ENCODE measurements at places on chromosomes 11 and 22.

GRCh38 chr11:20754933-20755332, 85.5 kb downstream of the NELL1 start:
- no peak for DNase-seq

DNA sequence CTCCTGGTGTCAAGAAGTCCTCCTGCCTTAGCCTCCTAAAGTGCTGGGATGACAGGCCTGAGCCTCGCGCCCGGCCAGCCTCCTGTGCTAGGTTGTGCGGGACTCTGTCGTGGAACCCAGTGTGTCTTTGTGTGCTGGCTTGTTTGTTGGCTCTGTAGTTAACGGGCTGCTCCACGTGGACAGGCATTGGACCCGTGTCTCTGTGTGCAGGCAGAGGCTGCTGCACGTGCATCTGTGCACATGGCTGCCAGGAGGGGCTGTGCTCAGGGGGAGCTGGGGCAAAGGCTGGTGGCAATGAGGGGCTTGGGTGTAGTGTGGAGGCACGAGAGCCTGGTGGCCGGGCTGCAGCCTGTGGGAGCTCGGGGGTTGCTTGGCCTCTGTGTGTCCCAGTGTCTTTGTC, 121.3 kb upstream of the ALDH3B2 start:
- DNase-seq, result no peak

GRCh38 chr11:46362156-46363030, 15.1 kb downstream of the DGKZ start:
- DNase-seq, result no peak

DNA sequence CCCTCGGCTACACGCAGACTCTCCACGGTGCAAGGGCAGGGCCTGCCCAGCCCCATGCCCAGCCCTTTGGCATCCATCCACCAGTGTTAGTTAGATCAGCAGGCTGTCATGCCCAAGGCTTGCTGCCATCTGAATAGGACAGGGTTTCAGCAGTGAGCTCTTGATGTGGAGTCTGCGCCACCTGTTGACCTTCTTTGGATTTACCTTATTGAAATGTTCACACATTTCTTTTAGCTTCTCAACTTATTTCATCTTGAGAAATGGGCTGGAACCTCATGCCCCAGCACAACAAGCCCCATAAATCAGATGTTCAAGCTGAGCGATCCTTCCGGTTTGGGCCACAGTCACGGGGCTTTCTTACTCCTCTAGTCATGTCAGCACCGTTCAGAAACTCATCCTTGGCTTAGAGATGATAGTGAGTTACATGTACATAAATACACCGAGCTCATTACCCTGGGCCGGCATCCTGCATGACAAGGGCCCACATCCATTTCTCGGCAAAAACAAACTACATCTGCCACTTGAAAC, 61.7 kb downstream of the PARVB start:
- DNase-seq, result no peak

- no peak for DNase-seq
Measured at GRCh38 chr11:76604626-76605241, 65.8 kb downstream of the LRRC32 start.

DNA sequence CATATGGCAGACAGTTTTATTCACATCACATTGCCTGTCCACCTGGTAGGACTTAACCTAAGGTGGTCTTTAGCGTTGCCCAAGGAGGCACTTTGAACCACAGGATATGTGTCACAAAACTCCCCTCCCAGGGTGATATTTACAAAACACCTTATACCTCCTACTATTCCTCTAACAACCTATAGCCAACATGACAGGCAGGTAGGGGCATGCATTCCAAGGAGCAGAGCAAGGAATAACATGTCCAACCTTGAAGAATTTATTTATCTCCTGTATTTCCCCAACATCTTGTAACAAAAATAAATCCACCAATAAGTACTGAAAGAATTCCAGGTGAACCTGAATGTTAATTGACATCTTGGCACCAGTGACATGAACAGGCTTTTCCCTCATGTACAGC, 60.5 kb downstream of the SVIP start:
- DNase-seq, result no peak

- no peak for DNase-seq
Measured at GRCh38 chr11:36385121-36385970, 89.3 kb downstream of the PRR5L start.

DNA sequence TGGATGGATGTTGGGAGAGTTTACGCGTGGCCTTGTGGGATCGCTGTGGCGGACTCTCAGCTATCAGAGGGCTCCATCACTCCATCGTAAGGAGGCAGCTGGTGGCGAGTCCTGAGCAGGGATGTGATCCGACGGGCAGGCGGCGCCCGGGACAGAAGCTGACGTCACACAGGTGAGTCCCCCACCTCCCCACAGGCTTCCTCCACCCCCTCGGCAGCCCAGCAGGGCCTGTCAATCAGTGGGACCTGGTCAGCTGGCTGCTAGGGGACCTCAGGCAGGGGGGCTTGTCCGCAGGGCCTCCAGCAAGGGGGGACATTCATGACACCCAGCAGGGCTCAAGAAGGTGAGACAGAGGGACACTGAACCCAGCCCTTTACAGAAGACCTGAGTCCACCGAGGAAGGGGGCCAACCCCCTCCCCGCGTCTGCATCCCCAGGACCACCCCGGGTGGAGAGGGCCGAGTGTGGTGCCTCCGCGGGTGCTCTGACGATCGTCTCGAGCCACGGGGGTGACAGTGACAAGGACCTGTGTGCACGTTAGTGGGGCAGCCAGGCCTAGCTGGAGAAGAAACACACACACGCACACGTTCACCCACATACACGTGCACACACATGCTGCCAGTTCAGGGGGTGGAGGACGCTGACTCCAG, 7.1 kb downstream of the HRAS start:
- DNase-seq, result no peak

DNA sequence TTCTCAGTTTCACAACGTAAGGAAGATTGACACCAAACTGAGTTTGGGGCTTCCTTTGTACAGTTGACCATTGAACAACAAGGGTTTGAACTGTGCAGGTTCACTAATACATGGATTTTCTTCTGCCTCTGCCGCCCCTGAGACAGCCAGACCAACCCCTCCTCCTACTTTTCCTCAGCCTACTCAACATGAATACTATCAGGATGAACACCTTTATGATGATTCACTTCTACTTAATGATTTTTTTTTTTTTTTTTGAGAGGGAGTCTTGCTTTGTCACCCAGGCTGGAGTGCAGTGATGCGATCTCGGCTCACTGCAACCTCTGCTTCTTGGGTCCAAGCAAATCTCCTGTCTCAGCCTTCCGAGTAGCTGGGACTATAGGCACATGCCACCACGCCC, 14.6 kb downstream of the RBM4 start:
- no peak for DNase-seq

DNA sequence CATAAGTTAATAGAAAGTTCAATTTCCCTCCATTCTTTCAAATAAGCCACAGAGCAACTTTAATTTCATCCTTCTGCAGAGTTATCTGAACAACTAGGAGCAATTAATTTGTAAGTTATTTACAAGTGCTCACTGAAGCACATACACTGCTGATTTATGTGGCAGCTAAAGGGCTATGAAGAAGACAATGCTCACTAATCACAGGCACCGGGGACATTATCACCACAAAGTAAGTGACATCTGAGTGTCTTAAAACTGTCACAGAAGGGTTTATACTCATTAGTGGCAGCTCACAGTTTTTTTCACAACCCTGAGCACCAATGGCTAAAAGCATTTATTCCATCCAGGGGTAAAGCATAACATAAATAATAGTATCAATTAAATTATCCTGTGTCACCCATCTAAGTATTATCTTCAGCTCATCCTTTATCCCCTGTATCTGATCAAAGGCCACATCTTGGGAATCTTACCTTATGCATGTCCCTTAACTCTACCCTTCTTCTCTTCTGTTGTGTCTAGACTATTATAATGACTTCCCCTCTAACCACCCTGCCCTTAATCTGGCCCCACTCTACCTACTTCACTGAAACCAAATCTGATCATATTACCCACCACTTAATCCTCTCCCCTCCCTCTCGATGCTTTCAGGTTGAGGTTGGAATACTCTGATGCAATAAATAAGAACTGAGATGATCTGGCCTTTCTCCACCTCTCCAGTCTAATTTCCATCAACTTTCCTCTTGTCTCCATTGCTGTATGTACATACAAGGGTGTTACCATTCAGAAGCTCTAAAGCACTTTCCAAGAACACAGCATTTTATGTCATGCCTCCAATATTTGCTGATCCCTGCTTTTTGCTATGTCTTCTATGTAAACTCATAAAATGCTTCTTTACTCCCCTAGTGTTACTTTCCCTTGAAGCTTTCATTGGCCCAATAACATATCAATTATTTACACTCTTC, 252.7 kb downstream of the CASP12 start:
- no peak for DNase-seq

DNA sequence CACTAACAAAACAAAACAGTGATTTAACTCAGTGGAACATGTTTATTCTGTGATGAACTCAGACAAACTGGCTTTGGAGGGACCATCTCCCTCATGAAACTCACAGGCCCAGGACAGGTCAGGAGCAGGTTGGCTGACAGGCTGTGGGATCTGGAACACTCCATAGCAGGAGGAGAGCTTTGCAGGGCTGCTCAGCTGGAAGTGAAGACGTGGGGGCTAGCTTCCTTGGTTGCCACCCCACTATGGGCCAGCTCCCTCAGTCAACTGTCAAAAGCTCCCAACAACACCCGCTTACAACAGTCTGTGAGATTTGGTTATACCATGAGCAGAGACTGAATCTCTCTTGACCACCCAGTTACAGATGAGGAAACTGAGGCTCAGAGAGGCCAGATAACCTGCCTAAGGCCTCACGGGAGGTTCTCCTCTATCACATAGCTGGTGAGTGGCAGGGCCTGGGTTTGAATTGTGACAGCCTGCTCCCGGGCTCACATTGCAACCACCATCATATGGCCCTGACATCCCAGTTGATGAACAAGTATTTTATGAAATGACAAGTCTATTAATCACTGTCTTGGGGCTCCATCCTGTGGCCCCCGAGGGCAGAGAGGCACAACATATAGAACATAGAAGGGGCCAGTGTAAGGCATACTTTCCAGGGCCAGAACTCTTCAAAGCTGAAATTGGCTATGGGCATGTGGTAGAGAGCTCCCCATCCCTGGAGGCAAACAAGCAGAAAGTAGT, 473.4 kb downstream of the MN1 start:
- DNase-seq, result no peak

- DNase-seq, result no peak
Measured at GRCh38 chr11:109241988-109242536, 179.9 kb upstream of the C11orf87 start.

Data from stimulated activated CD8-positive, alpha-beta memory T cell treated with anti-CD3 and anti-CD28 coated beads, Interleukin-15, amount 100 ng/mL, for 48 hours (primary cell).